Activated CD8-positive, alpha-beta memory T cell treated with anti-CD3 and anti-CD28 coated beads for 4 hours (primary cell): ENCODE measurements at places on chromosomes 13 and 19.

GRCh38 chr19:11784356-11784755, 14.0 kb upstream of the ZNF491 start:
- DNase-seq: no peak

DNA sequence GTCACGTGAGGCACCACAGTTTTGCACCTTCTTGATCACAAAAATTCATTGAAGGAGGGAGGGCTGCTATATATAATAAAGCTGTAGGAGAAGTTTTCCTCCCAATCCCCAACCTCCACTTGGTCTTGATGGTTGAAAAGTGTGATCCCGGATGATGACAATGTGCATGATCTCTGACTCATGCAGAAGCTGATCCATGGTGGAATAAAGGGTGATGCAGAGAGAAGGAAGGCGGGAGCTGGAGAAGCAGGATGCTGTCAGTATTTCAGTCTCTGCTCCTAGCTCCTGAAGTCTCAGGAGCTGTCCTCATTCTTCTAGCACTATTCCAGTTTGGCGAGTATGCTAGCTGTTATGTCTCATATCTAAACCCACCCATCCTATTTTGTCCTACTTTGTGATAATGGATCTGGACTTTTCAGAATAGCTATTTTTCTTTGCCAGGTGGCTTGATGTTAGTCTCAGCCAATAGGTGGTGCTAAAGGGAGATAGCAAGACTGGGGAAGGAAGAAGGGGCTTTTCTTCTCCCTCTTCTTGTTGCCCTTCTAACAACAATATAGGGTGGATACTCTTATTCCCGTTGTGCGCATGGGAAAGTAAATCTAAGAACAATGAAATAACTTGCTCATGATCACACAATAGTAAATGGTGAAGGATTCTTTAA, 65.6 kb upstream of the HTR2A start:
- DNase-seq: no peak

DNA sequence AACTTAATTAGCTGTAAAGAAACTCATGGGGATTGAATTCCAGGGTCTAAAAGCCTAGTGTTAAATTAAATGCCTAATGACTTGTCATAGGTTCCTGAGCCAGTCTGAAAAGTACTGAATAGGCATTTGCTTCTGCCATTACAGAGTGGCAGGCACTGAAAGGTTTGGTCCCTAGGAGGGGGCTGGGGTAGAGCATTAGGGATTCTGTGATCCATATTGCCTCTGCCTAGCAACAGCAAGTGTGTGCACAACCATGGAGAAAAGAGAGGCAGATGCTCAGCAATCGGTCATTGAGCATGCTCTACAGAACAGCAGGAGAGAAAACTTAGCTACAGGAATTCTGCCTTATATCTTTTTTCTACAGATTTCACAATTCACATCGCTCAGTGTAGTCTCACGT, 133.5 kb downstream of the TRPC4 start:
- DNase-seq: no peak

GRCh38 chr19:45045671-45046353, 7.0 kb downstream of the CLASRP start:
- no peak for DNase-seq

- DNase-seq: no peak
These were observed 165.4 kb downstream of the KATNAL1 start for GRCh38 chr13:30141775-30142485.

DNA sequence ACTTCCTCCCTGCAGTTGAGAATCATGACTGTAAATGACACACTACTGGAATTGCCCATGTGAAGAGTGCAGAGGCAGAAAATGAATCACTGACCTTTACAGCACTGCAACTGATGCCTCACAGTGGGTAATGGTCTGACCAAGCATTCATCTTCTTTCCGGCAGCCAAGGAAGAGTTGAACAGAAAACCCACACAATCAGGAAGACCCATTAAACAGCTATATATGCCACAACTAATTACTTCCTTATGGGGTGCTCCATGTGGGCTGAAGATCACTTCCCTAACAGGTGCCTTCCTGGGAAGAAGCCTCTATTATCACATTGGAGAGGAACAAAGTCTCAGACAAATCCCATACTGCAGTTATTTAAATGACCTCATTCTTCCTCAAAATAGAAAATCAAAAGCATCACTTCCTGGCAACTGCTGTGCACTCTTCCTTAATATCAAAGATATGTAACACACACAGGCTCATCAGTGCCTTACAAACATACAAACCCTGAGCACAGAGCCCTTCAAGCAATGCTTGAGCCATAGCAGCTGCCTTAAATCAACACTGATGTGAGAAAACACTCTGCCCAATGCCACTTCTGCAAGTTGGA, 45.8 kb downstream of the RUBCNL start:
- DNase-seq: no peak

DNA sequence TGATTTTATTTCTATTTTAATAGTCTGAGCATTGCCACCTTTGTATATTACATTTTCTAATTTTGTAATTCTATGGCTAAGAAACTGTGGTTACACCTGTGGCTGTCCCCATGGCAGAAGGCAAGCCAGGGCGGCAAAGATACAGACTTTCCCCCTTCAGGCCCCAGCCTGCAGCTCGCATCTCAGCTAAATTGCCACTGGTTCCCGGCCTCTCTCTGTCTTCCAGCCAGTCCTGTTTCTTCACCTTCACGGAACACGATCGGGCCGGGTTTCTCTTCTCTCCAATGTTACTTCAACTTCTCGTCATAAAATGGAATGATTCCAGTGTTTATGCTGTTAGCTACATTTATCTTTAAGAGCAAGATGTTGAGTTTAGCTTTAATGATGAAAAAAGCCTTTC, 124.5 kb upstream of the ZNF507 start:
- DNase-seq: no peak

DNA sequence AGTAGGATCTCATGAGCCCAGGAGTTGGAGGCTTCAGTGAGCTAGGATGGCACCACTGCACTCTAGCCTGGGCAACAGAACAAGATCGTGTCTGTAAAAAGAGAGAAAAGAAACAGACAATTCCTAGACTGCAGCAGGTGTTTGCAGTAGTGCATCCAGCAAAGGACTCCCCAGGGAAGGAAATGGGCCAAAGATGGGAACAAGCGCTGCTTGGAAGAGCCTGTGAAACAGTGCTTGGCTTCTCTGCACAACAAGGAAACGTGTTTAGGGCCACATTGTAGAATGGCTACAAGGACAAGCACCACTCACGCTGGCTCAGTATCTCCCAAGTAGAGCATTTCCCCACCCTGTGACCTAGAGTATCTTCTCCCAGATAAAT, 35.5 kb upstream of the LDLR start:
- DNase-seq: no peak
